NCI-H187 (cell line): ENCODE measurements at places on chromosomes 2 and 18.

DNA sequence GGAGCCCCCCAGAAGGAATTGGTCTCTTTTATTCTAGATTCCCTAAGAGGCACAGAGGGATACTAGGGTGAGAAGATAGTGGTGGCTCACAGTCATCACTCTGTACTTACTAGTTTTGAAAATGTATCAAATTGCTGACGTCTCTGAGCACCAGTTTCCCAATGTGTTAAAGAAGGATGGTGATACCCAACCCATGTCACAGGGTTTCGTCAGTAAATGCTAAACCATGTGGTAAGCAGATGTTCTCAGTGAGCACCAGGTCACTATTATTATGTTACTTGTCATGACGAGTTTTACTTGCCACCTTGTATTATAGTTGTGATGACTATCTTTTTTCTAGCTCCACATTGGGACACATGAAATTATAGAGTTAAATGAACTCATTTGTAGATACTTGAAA, 54.7 kb downstream of the NEDD4L start:
- DNase-seq = no peak

- no peak for DNase-seq
Measured at GRCh38 chr18:80232710-80233109, 14.6 kb downstream of the PARD6G start.

DNA sequence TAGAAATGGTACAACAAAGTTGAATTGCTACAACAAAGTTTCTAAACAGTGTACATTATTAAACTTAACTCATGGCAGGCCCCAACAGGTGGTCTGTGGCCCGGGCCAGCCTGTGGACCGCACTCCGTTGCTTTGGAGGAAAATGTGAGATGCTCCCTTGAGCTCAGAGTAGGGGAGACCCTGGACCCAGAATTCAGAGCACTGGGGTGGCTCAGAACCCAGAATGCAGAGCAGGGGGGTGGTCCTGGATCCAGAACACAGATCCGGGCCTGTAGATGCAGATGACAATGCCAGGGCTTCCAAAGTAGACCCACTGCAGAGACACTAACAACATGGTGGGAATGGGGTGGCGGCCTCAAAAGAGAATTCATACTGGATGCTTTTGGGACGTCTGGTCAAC, 311.0 kb downstream of the NDUFA10 start:
- DNase-seq = no peak

DNA sequence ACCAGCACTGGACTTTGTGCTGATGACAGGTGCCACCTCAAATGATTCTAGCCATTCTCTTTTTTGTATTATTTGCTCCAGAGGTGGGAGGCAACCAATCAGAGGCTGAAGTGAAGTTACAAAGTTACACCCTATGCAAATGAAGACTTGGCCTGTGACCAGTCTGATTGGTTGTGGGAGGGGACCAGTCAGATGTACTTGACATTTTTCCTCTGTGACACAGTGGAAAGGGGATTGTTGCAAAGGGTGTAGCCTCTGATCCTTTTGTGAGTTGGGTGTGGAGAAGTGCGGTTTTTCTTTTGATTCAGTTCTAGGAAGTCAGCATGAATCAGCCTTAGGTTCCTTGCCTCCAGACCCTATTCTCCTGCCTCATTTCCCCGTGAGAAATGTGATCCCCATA, 244.0 kb downstream of the ARL6IP6 start:
- DNase-seq = no peak

- DNase-seq = no peak
Measured at GRCh38 chr2:233928594-233929351, 11.6 kb downstream of the TRPM8 start.

DNA sequence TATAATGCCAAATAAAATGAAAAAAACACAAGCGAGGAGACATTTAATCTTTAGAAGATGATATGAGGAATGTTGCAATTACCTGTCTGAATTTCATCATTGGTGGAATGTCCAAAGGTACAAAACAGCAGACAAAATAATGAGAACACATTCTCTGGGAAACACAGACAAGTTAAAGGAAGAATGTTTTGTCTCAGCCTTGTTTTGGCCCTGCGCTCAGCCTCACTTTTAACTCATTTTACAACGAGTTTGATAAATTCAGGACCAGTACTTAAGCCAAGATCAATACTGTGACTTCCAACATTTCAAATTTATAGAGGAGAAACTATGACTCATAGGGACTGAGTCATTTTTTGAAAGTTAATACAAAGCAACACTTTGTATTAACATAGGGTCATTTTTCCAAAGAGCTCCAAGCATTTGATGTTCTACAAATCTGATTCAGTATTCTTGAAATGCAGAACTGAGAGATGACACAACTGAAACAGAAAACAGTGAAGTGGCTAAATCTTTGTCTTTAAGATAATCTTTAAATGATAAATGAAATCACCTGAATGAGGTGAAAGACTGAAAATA, 833.2 kb upstream of the CHAC2 start:
- no peak for DNase-seq

DNA sequence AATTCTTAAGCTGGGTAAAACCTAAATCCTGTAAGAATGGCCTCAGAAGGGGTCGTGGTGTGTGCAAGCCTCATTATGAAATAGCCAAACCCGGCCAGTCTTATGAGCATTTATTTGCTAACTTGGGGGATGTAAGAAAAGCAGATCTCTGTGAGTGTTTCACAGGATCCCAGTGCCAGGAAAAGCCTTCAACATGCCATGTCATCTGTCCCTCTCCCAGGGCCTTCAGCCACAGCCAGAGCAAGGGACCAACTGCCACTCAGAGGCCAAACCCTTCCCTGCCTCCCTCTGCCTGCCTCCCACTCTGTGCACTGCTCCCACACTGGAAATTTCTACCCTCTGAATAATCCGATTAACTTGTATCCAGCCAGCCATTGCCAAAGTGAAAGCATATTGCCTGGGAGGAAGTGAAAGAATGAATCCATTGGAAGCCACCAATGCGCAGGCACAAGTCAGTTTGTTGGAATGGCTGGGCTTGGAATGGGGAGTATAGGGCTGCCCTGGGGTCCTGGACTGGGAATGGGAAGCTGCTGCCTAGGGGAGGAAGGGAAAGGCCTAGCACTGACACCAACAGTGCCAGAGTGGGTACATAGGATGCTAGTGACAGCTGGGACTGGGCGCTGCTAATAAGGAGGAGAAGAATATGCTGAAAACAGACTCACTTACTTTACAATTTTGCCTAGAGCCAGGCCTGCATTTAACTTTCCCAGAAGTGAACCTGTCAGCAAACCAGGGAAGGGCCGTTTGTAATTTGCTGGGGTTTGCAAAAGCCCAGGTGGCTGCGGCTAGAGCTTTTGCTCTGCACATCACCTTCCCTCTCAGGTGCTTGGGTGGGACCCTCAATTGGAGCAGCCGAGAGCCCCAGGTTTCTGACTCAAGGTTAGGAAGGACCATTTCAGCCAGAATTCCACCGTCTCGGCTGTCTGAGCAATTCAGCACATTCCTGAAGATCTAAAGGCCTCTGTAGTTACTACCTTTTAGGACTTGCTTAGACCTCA, 146.6 kb upstream of the NCK2 start:
- no peak for DNase-seq
